ENCODE measurements at places on chromosomes 3 and 15.

DNA sequence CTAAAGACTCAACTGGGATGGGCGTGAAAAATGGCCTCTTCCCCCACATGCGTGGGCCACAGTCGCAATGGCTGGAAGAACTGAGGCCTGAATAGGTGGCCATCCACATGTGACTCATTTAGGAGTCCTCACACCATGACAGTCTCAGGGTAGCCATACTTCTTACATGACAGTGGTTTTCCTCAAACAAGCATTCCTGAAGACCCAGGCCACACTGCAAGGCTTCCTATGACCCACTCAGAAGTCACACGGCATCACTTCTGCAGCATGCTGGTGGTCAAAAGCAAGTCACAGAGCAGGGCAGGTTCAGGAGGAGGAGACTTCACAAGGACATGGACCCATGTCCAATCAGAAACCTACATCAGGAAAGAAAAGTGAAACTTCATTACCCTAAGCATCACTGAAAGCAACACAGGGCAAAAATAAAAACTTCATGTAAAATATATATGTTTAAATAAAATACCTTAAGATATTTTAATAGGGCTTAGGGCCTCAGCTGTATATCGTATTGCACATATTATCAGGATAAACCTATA, 257.1 kb downstream of the OPA1 start:
- no peak for DNase-seq

- DNase-seq = no peak
Observed at GRCh38 chr3:66565301-66565700, 64.5 kb upstream of the LRIG1 start.

DNA sequence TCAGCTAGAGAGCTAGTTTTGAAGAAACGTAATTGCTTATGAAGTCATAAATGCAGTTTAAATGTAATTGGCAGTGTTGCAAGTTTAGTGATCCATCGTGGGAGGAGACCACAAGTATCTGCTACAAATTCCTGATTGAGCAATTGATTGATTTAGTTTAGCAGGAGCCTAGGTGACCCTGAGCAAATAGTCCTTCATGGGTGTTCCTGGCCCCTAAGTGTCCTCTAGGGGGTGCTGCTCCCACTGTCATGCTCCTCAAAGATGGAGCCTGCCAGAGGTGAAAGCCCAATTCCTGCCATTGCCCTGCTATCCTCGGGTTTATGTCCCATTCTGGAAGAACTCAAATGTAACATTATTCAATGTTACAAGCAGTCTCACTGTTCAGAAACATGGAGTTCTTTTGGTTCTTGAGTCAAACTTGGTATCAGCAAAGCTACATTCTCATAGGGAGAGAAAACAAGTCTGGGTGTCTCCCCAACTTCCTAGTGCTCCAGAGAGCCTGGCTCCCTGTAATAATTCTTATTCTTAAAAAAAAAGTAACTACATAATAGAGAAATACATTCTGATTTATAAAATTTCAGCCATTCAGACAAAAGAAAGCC, 29.8 kb upstream of the SENP5 start:
- peak; percentile 80 for DNase-seq

DNA sequence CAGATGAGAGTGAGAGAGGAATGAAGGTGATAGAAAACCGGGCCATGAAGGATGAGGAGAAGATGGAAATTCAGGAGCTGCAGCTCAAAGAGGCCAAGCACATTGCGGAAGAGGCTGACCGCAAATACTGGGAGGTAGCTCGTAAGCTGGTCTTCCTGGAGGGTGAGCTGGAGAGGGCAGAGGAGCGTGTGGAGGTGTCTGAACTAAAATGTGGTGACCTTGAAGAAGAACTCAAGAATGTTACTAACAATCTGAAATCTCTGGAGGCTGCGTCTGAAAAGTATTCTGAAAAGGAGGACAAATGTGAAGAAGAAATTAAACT, 88.9 kb downstream of the EOMES start:
- DNase-seq = peak; percentile 81

GRCh38 chr3:14304101-14305045, 98.0 kb upstream of the SLC6A6 start:
- no peak for DNase-seq

DNA sequence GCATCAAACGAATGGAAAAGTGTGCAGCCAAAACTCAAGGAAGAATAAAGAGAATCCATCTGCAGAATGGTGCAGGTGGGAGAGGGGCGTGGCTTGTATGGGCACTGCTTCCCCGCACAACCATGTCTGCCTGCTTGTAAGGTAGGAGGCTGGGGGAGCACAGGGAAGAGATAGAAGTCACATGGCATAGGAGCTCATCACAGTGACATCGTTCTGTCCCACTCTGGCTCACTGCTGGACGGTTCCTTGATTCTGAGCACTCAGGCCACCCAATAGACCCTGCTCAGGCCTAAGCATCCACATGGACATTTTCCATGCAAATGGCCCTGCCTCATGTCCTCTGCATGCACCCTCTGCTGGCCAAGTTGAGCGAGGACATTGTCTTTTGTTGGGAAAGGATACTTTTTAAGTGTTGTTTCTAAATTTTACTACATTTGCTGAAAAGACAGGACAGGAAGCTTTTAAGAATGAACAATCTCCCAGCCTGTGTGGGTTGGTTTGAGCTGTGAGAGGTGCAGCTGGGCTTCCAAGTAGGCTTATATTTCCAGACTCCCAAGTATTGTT, 3.1 kb downstream of the MYLK start:
- DNase-seq = peak; percentile 11

GRCh38 chr15:69055251-69055650, 40.8 kb downstream of the NOX5 start:
- DNase-seq = no peak

- no peak for DNase-seq
Observed at GRCh38 chr3:141336672-141337522, 31.4 kb upstream of the ZBTB38 start.

DNA sequence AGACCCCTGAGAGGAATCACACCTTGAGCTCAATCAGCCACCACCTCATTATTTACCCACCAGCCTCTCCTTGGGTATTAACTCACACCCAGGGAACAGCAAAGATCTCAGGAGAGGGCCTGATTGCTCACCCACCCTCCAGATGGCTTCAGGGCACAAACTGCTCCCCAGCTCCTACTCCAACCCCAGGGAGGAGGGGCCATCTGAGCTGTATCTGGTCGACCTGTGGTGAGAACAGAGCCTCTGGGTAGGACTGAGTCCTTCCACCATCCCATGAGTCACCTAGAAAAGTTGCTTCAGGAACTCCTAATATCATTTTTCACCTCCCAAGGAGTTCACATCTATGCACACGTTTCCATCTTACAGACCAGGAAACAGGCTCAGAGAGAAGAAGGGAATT, 44.8 kb upstream of the HES1 start:
- no peak for DNase-seq

DNA sequence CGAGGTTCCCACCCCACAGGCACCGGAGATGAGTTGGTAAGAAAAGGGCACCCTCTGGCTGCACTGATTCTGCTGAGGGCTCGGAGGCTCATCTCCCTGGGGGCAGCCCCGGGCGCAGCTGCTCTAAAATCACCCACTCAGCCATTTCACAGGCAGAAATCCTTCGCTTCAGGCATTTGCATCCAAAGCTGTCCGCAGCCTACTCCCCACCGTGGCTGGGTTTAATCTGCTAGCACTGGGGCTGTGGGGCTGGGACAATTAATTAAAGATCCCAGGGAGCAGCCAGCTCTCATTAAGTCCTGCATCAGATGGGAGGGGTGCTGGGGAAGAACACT, 104.3 kb upstream of the PRR20G start:
- DNase-seq = no peak

- no peak for DNase-seq
Observed at GRCh38 chr3:149572796-149573414, 84.9 kb downstream of the WWTR1 start.
